Esophagus squamous epithelium (tissue), 5 donors: ENCODE measurements at places on chromosomes 7 and 10.

DNA sequence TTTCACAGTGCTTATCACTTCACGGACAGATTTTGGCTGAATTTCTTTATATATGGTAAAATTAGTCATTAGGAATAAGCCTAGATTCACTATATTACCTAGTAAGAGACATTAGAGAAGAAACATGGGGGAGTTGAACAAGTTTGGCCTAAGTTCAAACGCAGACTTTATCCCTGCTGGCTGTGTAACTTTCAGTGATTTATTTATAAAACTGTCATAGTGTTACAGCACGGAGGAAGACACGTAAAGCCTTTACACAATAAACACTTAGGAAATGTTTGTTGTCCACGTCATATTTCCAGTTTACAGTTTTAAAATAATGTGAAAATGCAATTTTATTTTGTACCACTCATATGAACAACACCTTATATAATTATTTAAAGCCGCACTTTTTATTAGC, 661.5 kb downstream of the MAGI2 start:
- no peak for DNase-seq

DNA sequence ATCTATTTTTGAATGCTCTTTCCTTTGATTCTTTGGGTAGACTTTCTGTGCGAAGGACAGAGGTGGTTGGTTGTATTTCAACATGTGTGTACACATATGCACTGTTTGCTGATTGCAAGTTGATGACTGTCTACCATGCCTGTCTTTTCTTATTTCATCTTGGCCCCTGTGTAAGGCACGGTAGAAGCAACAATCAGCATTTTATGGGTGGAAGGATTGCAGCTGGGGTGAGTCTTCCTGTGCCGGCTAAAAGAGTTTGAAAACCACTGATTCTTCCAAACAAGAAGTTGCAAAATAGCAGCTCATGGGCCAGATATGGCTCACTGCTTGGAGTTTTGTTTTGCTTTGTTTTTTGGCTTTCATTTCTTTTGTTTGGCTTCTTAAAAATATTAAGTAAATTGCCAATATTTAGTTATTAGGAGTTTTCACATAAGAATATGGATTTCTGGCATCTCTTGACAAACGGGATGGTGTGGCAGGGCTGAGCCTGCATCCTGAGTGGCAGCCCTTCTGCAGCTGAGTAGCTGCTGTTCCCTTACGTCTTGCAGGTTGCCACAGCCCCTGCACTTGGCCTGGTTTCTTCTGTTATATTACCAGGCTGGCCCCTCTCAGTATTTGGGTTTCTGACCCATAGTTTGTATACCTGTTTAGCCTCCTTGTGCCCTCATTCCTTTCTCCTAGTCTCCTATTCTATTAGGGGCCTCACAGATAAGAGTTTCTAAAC, 7.2 kb downstream of the ZNF862 start:
- no peak for DNase-seq

DNA sequence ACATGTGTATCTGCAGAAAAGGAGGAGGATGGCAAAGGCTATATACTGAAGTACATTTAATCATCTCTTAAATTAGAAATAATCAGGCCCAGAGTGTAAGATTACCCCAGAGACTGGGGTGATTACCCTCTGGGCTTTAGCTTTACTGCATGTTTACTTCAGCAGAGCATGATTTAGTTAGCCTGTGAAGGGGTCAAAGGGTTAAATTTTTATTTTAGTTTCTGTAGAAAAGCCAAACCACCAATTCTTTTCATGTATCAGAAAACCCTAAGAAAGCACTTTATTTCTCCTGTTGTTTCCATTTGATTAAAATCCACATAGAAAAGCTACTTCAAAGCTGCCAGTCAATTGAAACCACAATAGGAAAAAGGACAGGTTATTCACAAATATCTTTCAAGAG, 101.5 kb upstream of the LSM8 start:
- DNase-seq = no peak

- DNase-seq = no peak
Observed at GRCh38 chr7:815284-816216, 16.7 kb upstream of the SUN1 start.

GRCh38 chr7:154680894-154681659, 321.8 kb downstream of the PAXIP1 start:
- DNase-seq = no peak

DNA sequence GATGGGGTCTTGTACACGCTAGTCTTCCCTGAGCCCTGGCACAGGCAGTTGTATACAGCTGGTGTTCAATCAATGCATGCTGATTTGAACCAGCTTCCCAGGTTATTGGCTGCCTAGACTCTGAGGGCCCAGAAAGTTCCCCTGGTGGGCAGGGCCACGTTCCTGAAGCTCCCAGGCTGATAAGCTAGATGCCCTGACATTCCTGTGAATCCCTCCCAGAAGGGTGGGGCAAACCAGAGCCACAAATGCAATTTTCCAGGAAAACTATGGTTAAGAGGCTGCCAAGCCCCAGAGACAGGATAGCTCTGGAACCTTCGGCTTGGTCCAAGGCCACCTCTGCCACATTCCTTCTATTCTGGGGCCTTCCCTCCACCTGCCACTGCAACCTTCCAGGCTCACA, 78.2 kb downstream of the FAM53B start:
- DNase-seq = no peak

- DNase-seq = no peak
Observed at GRCh38 chr7:23238983-23239652, 7.5 kb upstream of the GPNMB start.

DNA sequence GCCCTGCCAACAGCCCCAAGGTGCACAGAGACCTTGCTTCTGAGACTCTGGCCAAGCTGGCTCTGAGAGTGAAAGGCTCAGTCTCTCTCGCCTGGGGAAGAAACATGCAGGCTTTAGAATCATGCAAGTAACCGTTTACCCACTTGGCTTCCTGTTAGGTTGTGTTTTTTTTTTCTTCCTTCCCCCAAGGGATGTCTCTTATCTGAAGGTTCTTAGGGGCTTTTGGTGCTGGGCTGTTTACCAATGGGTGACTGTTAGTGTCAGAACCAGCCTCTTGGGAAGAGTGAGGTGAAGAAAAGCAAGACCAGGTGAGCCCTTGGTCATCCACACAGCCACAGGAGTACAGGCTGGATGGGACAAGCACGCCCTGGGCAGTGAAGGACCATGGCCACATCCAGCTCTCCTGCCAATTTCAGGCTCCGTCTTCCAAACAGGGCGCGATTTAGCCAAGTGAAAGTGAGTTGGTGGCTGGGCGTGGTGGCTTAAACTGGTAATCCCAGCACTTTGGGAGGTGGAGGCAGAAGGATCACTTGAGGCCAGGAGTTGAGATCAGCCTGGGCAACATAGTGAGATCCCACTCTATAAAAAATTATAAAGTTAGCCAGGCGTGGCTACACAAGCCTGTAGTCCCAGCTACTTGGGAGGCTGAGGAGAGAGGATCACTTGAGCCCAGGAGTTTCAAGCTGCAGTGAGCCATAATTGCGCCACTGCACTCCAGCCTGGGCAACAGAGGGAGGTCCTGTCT, 76.3 kb upstream of the CUX1 start:
- no peak for DNase-seq
